ENCODE measurements at places on chromosomes 4 and X.

GRCh38 chr4:121454251-121454979, 73.6 kb upstream of the QRFPR start:
- no peak for DNase-seq

DNA sequence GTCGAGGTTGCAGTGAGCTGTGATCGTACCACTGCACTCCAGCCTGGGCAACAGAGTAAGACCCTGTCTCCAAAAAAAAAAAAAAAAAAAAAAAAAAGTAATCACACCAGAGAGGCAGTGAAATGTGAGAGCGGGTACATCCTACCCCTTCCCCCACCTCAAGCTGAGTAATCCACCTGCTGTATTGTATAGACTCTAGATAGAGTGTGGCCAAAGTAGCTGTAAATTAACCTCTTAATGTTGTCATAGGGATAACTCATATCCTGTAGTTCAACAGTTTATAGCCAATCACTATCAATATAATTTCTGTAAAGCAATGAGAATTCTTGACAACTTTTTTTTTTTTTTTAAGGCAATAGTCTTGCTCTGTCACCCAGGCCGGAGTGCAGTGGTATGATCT, 30.8 kb downstream of the TNIP2 start:
- no peak for DNase-seq

DNA sequence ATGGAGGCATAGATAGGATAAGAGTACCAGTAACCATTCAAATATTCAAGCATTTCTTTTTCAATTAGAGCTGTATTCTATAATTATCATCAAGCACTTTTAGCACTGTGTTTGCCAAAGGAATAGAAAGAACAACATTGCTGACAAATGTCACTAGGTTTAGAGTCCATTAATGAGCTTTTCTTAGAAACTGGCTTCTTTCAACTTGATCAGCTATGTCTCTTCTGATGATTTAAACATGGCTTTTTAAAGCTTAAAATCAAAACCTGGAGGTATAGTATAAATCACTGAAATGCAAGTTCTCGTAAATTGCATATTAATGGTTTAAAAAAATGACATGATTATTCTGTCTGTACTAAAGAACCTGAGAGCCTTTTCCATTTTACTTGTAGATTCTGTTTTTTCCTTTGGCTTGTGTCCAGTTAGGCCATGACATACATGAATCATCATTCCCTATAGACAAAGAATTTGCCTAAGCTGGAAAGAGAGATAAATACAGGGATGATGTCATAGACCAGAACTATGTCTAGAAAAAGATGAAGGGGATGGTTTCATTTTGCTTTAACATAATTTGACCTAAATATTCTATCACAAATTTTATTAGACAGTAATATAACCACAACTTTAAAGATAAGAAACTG, 340.1 kb upstream of the CTSO start:
- no peak for DNase-seq

DNA sequence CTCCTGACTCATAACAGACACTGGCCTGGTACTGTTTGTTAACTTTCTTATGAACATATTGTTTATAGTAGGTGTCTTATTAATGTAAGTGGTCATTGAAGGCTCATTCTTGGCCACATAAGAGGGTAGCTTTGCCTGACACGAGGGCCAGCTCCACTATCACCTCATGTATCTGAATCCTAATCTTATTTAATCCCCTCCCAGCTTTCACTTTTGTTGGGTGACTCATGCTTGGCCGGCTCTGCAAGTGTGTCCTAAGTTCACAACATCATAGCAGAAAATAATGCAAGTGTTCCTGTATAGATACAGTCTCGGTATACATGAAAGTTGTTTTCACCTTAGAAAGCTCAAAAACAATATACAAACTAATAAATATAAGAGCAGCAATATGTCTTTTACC, 283.8 kb downstream of the IQCM start:
- DNase-seq, result no peak

DNA sequence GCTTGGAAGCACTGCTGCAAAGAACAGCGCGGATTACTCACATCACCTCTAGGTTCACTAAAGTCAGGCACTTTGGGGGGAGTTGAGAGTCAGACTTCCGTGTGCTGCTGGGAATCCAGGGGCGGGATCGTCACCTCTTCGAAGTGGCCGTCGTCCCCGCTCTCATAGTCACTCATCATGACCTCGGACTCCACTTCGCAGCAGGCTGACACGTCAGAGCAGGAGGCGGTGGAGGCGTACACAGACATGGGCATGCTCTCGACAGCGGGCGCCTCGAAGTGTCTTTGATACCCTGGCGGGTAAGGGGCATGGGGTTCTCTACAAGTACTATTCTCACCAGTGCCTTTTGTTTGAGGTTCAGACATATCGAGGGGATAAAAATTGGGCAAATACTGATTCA, 33.1 kb upstream of the MTNR1A start:
- no peak for DNase-seq

DNA sequence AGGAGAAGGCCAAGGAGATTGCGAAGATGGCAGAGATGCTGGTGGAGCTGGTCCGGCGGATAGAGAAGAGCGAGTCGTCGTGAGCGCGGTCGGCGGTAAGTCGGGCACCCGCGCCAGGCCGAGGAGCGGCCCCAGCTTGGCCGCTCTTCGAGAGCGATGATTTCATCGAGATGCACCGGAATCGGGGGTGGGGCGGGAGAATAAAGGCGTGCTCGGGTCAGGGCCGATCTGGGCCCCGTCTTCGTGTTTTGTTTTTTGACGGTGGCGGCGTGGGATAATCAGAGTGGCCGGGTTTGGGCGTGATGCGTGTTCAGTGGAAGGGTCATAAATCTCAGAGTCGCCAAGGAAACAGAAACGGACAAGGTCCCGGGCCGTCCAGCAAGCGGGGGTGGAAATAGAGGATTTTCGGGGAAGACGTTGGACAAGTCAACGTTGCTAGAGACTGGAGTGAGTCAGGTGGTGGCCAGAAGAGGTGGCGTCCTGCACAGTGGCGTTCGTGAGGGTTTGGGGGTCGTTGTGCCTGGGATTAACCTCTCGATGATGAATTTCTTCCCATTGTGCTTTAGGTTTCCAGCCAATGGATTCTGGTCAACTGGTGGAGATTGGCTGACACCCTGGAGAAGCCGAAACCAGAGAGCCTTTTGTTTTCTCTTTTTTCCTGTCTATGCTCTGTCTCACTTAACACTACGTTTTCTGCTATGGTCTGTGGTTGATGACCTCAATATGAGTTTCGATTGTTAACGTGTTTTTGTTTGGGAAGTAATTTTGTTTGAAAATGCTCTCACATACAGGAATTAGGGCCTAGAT, 882 bp downstream of the MRFAP1 start:
- no peak for DNase-seq

- DNase-seq, result no peak
Measured at GRCh38 chrX:107894038-107894437, 68.4 kb downstream of the MID2 start.

DNA sequence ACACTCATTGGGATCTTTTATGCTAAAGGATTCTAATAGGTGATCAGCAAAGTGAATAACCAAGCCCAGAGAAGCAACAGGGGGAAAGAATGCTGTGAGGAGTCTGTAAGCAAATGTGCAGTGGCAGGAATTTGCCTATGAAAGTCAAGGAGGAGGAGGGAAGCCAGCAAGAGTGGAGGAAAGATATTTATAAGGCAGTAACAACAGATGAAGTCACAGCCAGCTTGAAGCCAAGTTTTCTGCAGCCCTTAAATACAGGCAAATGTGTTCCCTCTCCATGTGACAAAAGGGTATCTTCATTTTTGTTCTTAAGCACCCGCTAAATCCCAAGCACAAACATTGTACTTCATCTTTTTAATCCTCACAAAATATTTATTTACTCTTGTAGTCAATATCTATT, 275.0 kb upstream of the CLNK start:
- no peak for DNase-seq

DNA sequence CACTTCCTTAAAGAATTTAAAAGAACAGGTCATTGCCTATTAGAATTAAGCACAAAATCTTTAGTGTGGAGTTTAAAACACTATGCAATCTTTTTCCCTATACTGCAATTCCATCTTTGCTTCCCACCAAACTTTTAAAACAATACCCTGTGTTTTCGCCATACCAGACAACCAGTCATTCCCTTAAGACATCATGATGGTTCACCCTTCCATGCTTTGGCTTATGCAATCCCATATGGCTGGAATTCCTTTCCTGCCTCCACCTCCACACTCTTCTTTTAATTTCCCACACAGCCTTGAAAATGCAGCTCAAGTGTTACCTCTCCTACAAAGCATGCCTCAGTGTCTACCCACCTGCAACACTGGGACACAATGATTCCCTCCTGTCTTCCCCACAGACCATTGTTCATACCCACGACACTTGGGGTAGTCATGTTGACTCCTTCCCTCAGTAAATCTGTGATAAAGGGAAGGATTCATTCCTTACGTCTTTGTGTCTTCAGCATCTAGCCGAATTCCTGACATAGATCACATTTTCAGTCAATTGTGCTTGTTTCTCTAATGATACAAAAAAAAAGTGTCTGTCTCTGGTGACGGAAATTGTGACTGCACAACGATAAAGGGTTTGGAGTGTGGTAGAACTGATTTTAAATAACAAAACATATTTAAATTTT, 166.3 kb downstream of the FNIP2 start:
- no peak for DNase-seq

- no peak for DNase-seq
Measured at GRCh38 chr4:166460769-166461550, 587.9 kb downstream of the TLL1 start.

DNA sequence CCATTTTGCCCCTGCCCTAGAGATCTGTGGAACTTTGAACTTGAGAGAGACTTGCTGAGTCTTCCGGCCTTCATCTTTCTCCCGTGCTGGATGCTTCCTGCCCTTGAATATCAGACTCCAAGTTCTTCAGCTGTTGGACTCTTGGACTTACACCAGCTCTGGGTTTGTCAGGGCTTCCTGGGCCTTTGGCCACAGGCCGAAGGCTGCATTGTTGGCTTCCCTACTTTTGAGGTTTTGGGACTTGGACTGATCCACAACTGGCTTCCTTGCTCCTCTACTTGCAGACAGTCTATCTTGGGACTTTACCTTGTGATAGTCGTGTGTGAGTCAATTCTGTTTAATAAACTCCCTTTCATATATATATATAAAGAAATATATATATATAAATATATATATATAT, 1071.0 kb downstream of the ADGRL3 start:
- no peak for DNase-seq

DNA sequence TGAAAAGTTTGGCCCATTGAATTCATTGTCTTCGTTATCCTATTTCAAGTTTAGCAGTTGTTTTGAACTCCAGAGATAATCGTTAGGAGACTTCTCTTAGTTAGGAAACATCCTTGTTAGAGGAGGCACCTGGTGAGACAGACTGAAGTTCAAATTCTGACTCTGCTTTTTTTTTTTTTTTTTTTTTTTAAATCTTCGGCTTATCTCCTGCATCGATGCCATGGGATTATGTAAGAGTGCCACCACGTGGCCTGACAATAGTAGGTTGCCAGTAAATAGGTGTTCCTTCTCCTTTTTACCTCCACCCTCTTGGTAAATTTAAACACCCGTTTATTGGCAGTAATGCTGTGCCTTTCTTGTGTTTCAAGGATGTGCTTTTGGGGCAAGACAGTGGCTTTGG, 149.3 kb downstream of the SOWAHB start:
- DNase-seq, result peak; percentile 40

GRCh38 chr4:86223472-86223871, 136.4 kb downstream of the MAPK10 start:
- no peak for DNase-seq

- no peak for DNase-seq
Measured at GRCh38 chrX:51614353-51615012, 4.2 kb downstream of the CENPVL3 start.

GRCh38 chrX:130080791-130081367, 29.4 kb downstream of the ELF4 start:
- DNase-seq, result no peak

DNA sequence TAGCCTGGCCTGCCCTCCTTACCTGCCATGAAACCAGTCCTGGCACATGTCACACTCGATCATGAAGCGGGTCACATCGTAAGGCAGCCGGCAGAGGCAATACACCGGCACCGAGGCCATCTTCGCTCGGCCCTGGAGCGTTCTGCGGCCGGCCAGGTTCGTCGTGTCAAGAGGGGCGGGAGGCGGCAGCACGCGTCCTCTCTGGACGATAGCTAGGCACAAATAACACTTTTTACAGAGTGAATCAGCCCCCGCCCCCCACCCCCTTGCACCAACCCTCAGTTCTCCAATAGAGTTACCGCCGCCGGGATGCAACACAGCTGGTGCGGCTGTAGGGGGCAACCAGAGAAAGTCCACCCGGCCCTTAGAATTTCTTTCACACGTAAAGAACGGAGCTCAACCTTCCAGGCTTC, 1.7 kb downstream of the PHF8 start:
- DNase-seq, result no peak

GRCh38 chr4:94665500-94666404, 92.0 kb upstream of the BMPR1B start:
- DNase-seq, result no peak

DNA sequence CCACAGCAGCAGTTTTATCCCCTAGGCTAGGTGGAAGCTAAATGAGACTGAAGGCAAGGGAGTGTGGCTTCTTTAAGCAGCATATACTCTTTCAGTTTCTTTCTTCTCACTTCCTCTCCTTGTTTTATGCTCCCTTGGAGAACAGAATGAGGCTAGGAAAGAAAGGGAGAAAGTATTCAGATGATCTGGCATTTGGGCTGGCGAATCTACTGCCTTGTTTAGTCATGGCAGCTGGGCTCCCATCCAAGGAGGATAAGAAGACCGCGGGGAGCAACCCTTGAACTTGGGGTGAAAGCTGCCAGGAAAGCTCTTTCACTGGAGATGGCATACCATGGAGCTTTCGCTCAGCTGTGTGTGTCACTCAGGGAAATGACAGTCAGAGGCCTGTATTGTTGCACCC, 72.1 kb downstream of the ARHGEF38 start:
- DNase-seq, result no peak

GRCh38 chrX:13892856-13893255, 76.0 kb upstream of the GPM6B start:
- no peak for DNase-seq

DNA sequence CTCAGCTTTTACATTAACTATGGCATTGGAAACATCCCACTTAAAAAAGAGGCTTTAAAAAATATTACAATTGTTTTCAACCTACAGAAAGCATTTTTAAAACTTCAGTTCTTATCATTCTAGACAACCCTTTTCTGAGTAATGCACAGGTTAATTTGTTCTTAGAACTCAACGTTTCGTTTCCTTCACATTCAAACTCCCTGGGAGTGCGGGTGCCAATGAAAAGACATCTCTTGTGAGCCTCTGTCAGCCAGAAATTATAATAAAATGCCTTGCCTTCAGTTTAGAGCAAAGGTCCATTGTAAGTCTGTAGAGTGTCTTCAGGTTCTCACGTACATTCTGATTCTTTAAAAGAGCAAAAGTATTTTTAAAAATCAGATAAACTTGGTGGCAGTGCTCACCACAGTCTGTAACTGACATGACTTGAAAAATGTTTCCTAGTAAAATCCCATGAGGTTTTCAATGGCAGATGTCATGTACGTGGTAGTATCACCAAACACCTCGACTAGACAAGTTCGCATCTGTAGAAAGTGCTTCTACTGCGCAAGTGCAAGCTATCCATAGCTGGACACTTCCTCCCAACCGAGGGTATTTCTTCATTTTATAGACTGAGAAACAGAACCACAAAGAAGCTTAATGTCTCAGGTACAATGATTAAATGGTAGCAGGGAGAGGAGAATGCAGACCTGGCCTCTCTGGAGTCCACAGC, 65.8 kb downstream of the HAUS3 start:
- no peak for DNase-seq

GRCh38 chr4:3202836-3203820, 45.8 kb upstream of the MSANTD1 start:
- DNase-seq, result no peak

- DNase-seq, result no peak
Measured at GRCh38 chr4:161314371-161314770, 849.4 kb downstream of the FSTL5 start.

- no peak for DNase-seq
Measured at GRCh38 chr4:8221476-8221875, 22.4 kb downstream of the SH3TC1 start.

All from cerebellar nuclear complex (tissue), 1 donor.